Neural crest cell (in vitro differentiated cells): ENCODE measurements at places on chromosomes 5 and 9.

DNA sequence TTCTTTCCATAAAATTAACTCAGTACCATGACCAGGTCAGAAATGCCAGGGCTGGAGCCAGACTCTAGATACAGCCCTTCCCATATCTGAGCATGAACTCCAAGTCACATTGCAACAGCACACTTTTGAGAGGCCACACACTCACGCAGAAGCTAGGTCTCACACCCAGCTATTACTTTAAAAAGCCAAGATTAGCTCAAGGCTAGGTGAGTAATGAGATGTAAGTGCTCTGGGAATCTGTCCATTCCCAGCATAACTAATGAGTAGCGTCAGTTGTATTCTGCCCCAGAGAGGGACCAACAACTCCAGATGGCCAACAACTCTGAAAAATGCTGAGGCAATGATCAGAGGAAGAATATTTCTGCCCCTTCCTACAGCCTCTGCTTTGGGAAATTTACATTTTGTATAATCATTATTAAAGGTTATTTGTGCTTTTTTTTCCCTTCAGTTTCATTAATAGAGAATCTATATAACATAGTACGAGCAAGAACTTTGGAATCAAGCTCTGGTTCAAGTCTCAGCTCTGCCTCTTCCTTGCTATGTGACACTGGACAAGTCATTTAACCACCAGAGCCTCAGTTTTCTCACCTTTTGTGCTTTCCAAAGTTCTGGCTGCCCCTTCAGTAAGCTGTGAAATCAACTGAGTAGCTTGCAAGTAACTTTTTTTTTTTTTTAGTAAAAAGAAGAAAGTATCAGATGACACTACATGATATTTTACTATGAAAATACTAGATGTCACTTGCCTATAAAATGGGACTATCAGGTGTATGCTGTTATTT, 118.3 kb downstream of the NR6A1 start:
- DNase-seq = no peak

DNA sequence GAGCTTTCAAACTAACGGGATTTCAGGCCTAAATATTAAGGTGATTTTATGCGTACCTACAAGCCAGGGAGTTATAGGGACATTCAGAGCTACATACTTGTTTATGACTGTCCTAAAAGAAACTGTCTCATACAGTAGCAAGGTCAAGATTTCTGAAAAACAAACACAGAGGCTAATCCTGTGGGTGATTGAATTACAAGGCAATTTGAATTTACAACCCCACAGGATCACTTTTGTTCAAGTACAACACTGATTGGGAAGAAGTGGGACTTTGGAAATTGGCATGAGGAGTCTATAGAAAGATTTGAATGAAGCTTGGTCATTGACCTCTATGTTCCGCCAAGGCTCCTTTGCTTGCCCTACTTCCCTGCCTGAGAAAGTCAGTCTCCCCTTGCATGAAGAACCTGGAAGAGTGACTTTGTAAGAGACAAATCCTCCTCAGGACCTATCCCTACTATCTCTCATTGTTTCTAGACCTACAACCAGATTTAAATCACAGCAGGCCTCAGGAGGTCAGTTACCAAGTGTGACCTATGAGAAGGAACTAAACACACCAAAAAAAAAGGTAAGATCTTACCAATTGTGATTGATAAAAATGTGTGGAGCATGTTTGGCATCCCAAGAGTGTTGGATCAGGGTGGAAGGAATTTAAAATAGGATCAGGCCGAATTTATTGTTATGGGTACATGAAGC, 38.4 kb upstream of the CDC42SE2 start:
- no peak for DNase-seq

- DNase-seq = no peak
Measured at GRCh38 chr9:116049456-116049855, 104.1 kb upstream of the PAPPA start.

DNA sequence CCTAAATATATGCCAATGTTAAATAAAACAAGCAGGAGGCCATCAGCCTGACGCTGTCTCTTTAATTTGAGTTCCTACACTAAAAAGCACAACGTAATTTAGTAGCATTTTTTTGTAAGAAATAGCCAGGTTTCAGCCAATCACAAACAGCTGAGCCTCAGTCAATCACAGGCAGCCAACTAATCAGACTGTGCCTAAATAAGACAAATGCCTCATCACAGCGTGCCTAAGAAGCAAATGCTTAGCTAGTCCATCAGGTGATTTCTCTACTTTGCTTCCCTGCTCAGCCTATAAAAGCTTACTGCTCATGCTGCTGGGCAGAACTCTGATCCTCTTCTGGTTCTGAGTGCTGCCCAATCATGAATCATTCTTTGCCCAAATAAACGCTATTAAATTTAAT, 38.3 kb upstream of the RORB start:
- DNase-seq = no peak

DNA sequence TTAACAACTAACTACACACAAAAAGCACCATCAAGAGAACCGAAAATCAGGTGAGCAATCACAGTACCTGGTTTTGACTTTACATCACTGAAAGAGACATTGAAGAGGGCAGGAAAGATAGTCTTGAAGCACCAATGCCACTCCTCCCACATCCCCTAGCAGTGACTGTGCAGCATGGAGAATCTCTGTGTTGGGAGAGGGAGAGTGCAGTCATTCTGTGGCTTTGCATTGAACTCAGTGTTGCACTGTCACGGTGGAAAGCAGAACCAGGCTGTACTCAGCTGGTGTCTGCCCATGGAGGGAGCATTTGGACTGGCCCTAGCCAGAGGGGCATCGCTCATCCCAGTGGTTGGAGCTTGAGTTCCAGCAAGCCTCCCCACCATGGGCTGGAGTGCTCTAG, 40.4 kb downstream of the C5 start:
- DNase-seq = no peak

GRCh38 chr9:135902655-135903357, 4.5 kb downstream of the CAMSAP1 start:
- DNase-seq = no peak
